ENCODE measurements at places on chromosomes 5 and 9. TPM values are rescaled to one million over a fixed set of nuclear protein-coding genes. Genes with fewer than 3 reads are reported as not detected.

Gene TXNDC8
- polyA plus RNA-seq, result not detected

Gene FYB1
- 4.5 TPM for polyA plus RNA-seq

Gene OSTF1
- polyA plus RNA-seq, result 30.2 TPM

Gene TEX48
- polyA plus RNA-seq, result not detected

Gene SUSD3
- 9.4 TPM for polyA plus RNA-seq

Gene GDA
- 1.1 TPM for polyA plus RNA-seq

Gene CD180
- polyA plus RNA-seq, result 2.0 TPM

Gene PCDHGB7
- polyA plus RNA-seq, result 15.7 TPM

Gene GCNT1
- polyA plus RNA-seq, result 4.0 TPM

Gene ARL14EPL
- not detected for polyA plus RNA-seq

All from left renal pelvis (tissue), 4 donors.